ENCODE measurements at places on chromosomes 6 and 20.

GRCh38 chr20:595330-596308 is 14.5 kb downstream of the TCF15 start:
- DNase-seq, result no peak

GRCh38 chr20:5495026-5495425 is 178.3 kb upstream of the PROKR2 start:
- DNase-seq, result no peak

- no peak for DNase-seq
Observed at GRCh38 chr6:26536571-26537159, 1.5 kb upstream of the HMGN4 start.

GRCh38 chr6:168576388-168576787 is 135.4 kb downstream of the SMOC2 start:
- DNase-seq, result no peak

GRCh38 chr6:19087296-19087695 is 700.1 kb downstream of the RNF144B start:
- DNase-seq, result no peak

Measured in NCI-H2029 treated with DMSO at 0.1 percent for 48 hours (cell line).